ENCODE measurements at places on chromosomes 1 and 21.

GRCh38 chr1:233654658-233655280 lies 40.9 kb downstream of the KCNK1 start:
- DNase-seq, result no peak

DNA sequence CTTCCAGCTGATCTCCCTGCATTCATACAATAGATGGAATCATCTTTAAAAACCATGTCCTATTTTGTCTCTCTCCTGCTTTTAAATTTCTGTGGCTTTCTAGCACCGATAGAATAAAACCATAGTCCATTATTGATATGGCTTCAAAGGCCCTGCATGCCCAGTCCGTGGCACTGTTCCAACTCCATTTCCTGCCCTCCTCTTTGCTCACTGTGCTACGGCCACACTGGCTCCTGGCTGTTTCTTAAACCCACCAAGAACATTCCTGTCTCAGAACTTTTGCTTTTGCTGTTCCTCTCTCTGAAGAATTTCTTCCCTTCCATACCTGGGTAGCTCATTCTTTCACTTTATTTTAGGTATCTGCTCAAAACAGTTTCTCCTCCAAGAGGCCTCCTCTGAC lies 7.2 kb downstream of the SLAMF1 start:
- DNase-seq, result no peak

DNA sequence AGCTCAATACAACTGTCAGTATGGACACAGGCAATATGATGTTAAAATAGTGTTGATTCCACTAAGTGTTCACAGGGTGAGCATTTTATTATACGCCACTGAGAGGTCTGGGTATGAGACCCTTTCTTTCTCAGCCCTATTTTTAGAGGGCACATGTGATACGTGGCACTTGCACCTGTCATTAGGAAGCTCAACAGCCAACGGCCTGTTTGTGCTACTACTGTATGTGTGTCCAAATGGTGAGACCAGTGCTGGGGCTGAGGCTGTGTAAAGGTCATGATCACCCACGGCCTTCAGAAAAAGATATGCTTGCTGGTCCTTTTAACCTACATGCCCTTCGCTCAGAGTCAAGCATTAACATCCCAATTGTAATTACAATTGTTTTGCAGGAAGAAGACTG lies 176.2 kb downstream of the DUSP10 start:
- DNase-seq, result no peak

DNA sequence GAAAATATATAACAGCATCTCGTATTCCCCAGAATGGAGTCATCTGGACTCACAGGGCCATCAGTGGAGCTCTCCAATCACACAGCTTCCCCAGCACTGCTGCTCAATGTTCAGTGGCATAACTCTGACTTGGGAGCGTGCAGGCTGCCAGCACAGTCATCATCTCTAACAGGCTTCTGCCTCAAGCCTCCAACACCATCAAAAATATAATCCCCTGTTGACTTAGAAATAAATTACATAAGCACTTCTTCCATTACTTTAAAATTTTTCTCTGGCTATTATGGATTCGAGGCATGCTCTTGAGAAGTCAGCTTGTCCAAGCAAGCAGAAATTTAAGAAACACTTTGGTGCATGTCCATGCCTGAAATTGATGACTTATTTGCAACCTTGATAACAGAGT lies 6.2 kb downstream of the DUSP23 start:
- no peak for DNase-seq

- DNase-seq, result no peak
These were observed 40.9 kb upstream of the METTL18 start for GRCh38 chr1:169835647-169836046.

DNA sequence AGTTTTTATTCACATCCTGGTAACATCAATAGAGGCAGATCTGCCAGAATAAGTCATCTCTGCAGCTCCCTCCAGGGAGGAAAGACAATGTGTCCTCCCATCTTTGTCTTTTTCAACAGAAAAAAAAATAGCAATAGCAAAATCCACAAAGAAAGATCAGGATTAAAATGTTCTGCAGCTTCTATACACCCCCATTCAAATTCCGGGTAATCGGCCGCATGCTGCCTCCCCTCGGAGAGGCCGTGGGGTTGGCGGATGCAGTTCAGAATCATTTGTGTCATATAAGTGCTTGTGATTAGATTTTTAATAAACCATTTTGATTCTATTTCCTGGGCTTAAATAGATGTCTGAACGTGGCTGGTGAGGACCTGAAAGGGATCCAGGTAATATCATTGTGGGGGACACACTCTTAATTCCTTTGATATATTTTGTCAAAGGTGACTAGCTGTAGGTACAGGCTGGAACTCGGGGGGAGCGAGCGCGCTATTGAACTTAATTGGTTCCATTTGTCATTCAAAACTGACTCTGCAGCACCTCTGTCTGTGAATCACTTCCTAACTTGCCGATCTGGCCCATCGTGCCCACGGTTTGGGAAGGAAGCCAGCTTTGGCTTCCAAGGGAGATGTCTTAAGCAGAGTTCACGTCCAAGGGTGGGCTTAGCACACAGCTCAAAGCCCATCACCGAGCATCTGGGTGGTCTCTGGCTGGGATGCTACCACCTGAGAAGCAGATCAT lies 85.6 kb upstream of the ARHGEF16 start:
- no peak for DNase-seq

DNA sequence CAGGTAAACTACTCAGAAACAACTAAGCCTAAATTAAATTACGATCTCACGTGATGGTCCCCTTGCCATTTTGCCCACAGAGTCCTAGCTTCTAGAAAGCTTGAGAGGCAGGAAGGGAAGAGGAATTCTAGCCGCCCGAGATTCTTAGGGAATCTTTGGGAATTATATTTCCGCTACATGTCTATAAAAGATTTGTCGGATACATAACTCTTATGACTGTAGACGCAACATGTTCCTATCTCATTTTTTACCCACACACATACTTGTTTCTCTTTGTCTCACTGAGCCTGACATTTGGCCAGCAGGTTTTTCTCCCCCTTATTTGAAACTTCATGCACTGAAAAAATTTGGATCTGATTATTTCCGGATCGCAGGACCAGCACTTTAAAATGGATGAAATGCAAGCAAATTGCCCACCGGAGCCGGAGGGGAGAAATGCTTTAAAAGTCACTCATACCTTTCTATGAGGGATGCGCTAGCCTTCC lies 5.5 kb downstream of the GLIS1 start:
- DNase-seq, result no peak

- DNase-seq, result no peak
These were observed 23.8 kb downstream of the PTPRF start for GRCh38 chr1:43554444-43554992.

DNA sequence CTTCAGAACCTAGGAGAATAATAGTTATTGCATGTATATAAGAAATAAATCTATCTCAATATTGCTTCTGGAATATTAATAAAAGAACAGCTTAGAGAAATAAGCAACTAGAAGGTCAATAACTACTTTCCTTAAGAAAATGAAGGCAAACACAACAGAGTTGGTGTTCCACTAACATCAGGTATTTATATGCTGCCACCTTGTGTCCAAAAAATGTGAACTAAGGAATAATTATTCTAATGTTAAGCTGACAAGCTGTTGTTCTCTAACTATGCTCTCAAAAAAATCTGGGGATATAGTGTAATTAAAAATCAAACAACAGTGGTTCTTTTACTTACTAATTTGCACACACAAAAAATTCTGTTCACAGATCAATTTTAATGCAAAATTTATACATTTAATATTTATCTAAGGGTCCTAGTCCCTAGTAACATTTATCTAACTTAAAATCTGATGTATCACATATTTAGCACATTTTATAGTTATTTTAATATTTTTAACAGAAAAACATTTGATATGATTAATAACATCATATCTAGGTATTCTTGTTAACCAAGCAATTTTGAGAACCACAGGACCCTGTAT lies 39.6 kb downstream of the UCHL5 start:
- no peak for DNase-seq

- no peak for DNase-seq
These were observed 123.6 kb upstream of the JUN start for GRCh38 chr1:58907398-58907797.

DNA sequence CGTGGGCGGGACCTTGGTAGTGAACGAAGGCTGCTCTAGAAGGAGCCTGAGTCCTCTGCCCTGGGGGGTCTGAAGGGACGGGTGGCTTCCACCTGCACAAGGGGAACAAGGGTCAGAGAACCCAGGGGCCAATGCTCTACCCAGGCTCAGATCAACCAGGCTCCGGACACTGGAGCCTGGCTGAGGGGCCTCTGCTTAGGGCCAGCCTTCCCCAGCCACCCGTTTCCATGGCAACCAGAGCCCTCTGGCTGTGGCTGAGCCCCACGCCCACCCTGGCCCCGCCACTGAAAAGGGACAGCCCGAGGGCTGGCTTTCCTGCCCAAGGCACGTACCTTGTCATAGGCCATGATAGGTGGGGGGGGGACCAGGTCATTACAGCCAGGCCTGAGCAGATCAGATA lies 724.6 kb downstream of the PTPRU start:
- no peak for DNase-seq

GRCh38 chr1:192201303-192201702 lies 43.0 kb downstream of the RGS18 start:
- no peak for DNase-seq

DNA sequence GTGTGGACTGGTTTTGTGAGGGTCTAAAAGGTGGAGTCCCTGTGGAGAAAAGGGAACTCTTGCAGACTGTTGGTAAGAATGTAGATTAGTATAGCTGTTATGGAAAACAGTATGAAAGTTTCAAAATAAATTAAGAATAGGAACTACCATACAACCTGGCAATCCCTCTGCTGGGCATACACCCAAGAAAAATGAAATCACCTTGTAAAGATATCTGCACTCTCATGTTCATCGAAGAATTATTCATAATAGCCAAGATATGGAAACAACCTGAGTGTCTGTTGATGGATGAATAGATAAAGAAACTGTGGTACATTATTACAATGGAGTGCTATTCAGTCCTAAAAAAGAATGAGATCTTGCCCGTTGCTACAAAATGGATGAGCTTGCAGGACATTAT lies 109.6 kb downstream of the TBX19 start:
- DNase-seq, result no peak

GRCh38 chr1:22731924-22732720 lies 21.5 kb downstream of the EPHB2 start:
- DNase-seq, result no peak

- DNase-seq, result no peak
These were observed 195.4 kb upstream of the RUNX1 start for GRCh38 chr21:35244514-35244913.

DNA sequence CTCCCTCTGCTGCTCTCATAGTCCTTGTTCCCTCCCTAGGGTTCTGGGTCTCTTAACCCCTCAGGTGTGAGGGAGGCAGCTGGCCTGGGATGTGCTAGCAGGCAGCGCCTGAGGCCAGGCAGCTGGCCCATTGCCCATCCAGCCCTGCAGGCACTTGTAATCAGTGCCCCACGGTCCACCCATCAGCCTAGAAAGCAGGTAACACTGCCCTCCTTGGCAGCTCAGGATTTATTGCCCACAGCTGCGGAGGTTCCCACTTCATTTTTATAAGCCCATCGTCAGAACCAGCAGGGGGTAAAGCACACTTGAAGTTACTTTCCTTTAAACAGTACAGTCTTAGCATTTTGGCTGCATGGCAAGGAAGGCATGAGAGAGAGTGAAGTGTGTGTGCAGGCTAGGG lies 70.6 kb downstream of the TMEM53 start:
- no peak for DNase-seq

DNA sequence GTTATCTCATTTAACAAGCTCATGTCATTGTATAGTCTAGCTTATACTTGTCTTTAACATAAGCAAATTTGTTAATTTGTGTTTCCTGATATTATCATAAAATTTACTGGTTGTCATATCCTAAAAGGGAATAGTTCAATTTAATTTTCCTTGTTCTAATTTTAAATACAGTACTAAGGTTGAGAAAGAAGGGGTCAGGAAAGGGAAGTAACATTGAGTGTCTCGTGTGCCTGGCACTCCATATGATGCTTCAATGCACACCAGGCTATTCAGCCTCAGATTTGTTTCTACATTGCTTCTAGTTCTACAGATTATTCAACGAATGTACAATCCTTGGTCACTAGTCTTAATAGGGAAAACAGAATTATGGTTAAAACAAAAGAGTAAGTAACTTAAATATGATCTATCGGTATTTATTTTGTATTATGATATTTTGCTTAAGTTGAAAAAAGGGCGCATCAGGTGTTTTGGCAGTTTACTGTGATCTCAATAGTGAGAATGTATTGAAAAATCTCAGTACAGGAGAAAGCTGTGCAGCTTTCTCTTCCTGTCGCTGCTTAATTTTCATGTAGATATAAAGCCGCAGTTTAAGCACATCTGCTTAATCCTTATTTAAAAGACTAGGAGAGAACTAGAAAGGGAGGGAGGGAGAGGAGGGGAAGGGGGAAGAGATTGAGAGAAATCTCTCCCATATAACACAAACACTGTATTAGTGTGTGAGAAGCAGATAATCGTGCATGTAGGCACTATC lies 13.0 kb downstream of the PTPRC start:
- DNase-seq, result no peak

DNA sequence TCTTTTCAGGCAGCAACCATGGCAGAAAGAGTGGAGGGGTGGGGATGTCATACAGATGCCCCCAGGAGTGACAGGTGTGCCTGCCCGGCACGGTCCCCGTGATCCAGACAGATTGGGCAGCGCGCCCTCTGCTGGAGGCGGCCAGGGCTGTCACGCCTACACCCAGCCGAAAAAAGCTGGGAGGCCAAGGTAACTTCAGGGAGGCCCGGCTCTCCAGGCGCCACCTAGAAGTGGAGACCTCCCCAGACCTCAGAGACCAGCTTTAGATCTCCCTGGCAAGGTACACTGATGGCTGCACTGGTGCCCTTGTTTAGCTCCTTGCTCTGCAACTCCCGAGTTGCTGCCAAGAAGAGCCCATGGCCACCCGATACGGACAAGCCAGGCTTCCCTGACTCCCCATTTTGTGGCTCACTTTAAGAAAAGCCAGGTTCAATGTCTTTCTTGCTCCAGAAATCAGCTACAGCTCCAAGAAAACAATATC lies 6.6 kb downstream of the GOLT1A start:
- DNase-seq, result peak; percentile 75

GRCh38 chr1:8027748-8028570 lies 1.9 kb upstream of the ERRFI1 start:
- DNase-seq, result no peak

- DNase-seq, result no peak
These were observed 265.7 kb upstream of the TMEM51 start for GRCh38 chr1:14887764-14888350.
